ENCODE measurements at places on chromosomes 5 and 9. TPM values are rescaled to one million over a fixed set of nuclear protein-coding genes. Genes with fewer than 3 reads are reported as not detected.

FGD3 gene
- 329 TPM for total RNA-seq

DNA sequence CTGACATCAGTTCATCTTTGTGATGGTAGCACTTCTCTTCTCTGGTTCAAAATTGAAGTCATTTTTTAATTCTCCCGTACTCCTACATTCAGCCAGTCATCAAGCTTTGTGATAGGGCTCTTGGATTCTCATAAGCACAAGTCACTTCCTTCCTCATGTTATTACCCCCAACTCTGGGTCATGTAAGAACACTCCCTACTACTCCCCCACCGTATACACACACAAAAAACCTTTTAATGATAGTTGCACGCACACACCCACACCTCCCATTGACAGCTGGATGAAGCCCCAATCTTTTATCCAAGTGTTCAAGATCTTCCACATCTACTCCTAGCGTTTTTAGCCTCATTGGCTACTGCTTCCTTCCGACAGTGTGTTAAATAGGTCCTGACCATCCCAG lies 16.8 kb downstream of the KDM3B start:
- DNase-seq = no peak

- no peak for DNase-seq
Observed at GRCh38 chr9:136762221-136762691, 2.1 kb downstream of the LCN15 start.

- no peak for DNase-seq
Observed at GRCh38 chr9:94593459-94594345, at the start of gene FBP2. FBP2 (minus strand) TSS chr9:94593824; CDS start chr9:94593726, 98 bp downstream.

DNA sequence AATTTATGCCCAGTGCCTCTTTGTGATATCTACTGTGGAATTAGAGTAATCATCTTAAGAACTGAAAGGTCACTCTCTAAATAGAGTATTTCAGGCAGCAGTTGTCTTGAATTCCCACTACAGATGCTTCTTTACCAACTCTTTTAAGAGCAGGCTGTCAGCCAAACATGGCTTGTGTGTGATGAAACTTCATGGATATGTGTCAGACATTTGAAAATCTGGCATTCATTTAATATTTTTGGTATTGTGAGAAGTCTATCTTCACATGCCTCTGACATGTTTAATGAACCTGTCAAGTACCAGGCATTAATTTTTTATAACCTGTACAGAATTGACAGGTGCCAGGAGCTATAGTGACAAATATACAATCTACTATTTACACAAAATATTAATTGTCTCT lies 318.6 kb downstream of the CDH9 start:
- no peak for DNase-seq

GRCh38 chr9:77764894-77765780 lies 117.0 kb upstream of the GNA14 start:
- DNase-seq = no peak

DPM2 gene
- total RNA-seq = 74.6 TPM

GRCh38 chr9:8071445-8071798 lies 271.8 kb upstream of the DMAC1 start:
- DNase-seq = no peak

DNA sequence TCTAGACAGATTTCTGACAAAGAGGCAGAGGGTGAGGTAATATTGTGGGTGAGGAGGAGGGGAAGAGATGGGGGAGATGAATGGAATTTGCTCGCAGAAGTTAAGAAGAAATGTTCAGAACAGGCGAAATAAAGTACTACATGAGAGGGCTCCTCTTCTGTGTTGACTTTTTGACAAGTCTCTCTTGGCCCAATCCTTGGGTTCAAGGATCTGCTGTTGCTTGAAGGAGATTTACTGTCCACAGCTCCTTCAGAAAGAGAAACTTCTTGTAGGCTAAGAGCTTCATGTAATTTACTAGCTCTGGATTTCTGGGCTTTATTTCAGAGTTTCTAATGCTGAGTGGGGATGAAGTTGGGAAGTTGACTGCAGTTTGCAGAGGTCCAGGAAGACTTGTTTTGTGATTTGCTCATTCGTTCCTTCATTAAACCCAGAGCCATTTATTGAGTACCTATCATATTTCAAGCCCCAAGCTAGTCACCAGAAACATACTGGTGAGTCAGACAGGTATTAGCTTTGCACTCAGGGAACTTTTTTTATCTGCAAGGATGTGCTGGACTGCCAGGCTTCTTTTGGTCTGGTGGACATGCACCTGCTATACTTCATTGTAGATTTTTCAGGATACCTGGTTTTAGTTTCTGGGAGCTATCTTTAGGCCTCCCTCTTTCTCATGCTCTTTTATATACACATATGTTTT lies 402.9 kb upstream of the CLINT1 start:
- DNase-seq = no peak

DNA sequence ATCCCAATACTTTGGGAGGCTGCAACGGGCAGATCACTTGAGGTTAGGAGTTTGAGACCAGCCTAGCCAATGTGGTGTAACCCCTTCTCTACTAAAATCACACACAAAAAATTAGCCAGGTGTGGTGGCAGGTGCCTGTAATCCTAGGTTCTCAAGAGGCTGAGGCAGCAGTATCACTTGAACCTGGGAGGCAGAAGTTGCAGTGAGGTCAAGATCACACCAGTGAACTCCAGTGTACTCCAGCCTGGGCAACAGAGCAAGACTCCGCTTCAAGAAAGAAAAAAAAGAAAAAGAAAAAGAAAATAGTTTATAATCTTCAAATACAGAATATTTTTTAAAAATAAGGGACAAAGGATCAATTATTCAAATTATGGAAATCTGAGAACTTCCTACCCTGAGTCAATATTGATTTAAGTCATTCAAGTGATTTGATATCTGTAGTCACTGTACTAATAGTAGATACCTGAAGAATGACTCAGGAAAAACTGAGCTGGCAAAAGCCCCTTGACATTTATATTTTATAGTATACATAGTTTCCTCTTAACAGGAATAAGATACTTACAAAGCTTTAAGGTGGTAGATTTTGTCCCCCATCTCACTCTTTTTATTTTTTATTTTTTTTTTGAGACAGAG lies 61.8 kb downstream of the PTBP3 start:
- no peak for DNase-seq

GRCh38 chr5:128632264-128632663 lies 94.2 kb upstream of the FBN2 start:
- DNase-seq = no peak

- no peak for DNase-seq
Observed at GRCh38 chr5:41874512-41875060, 4.4 kb upstream of the OXCT1 start.

TRAPPC13 gene
- total RNA-seq = 26.2 TPM

DNA sequence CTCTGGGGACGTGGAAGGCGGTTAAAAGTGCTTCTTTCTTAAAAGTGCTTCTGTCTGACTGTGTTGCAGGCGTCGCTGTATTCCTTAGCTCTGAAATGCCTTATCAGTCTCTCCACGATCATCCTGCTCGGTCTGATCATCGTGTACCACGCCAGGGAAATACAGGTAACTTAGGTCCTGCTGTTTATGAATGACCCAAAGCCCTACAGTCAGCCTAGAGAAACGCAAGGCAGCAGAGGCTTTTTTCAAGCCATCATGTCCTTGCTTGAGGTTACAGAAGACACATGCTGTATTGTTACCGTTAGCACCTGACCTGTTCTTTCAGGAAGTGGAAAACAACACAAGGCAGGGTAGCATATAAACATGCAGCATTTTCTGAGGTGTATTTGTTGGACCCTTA lies 2.0 kb downstream of the KCNN2 start:
- no peak for DNase-seq

- DNase-seq = no peak
Observed at GRCh38 chr9:138074516-138074915, 196.9 kb downstream of the CACNA1B start.

- DNase-seq = no peak
Observed at GRCh38 chr5:29077451-29077850, 2039.1 kb upstream of the CDH9 start.

DNA sequence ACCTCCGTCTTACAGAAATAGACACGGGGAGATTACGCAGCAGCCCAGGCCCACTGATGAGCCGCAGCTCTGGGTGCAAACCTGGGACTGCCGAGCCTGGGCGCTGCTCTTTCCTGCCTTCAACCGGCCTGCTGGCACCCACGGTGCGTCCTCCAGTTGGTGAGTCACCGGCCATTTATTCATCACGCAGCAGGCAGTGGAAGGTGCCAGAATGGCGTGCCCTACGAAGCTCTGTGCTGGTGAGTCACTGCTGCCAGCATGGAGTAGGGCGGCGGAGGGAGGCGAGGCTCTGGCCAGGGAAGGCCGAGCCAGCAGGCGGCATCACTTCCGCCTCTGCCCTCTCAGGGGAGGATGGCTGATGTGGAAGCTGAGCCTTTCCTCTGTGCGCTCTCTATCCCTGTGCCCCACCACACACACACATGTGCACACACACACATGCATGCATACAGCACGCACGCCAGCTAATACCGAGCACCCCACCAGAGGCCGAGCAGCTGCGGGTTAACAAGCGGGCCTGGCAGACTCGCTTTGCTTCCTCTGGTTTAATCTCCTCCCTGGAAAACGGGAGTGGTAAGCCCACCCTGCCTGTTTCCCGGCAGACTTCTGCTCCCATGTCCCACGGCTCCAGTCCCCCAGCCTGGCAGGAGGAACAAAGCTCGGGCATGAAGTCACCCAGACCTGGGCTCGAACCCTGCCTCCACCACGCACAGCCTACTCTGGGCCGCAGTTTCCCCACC lies 39.2 kb downstream of the OLFM1 start:
- no peak for DNase-seq

SHOC1 gene
- total RNA-seq = not detected

- DNase-seq = no peak
Observed at GRCh38 chr5:112202694-112203093, 216.4 kb downstream of the EPB41L4A start.

- no peak for DNase-seq
Observed at GRCh38 chr5:32001707-32002106, 172.4 kb downstream of the GOLPH3 start.

TPPP gene
- 0.16 TPM for total RNA-seq

ARSB gene
- 4.6 TPM for total RNA-seq

FOXD4 gene
- 0.60 TPM for total RNA-seq

DNA sequence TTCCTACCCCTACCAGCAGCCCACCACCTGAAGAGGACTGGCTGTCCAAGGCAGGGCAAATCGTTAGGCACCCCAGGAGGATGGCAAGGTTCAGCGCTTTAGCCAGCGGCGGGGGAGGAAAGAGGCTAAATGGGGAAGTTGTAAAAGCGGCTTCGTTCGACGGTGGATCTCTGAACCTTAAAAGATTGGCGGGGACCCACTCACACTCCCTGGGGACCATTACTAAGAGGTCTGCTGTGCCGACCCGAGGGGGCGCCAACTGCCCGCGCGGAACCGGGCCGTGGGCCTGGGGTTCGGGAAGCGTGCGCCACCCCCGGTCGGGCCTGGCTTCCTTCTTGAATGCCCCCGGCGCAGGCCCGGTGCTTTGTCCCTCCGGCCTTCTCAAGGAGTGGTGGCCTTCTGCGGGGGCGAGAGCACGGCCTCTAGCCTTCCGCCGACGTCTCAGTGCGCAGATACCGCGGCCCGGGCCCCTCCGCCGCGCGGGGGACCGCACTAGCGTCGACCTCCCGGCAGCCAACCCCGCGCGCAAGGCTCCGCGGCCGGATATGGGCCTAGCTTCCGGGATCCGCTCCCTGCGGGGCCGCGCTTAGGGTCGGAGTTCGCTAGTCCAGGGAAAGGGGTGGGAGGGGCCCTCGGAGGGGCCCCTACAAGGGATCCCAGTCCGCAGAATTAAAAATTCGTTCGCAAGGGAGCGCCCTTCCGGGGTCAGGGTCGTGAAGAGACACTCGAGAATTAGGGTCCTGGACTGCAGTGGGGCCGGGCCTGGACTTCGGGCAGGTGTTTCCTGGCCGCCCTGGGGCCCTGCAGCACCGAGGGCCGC lies 10.5 kb downstream of the NR2F1-AS1 start:
- no peak for DNase-seq

DNA sequence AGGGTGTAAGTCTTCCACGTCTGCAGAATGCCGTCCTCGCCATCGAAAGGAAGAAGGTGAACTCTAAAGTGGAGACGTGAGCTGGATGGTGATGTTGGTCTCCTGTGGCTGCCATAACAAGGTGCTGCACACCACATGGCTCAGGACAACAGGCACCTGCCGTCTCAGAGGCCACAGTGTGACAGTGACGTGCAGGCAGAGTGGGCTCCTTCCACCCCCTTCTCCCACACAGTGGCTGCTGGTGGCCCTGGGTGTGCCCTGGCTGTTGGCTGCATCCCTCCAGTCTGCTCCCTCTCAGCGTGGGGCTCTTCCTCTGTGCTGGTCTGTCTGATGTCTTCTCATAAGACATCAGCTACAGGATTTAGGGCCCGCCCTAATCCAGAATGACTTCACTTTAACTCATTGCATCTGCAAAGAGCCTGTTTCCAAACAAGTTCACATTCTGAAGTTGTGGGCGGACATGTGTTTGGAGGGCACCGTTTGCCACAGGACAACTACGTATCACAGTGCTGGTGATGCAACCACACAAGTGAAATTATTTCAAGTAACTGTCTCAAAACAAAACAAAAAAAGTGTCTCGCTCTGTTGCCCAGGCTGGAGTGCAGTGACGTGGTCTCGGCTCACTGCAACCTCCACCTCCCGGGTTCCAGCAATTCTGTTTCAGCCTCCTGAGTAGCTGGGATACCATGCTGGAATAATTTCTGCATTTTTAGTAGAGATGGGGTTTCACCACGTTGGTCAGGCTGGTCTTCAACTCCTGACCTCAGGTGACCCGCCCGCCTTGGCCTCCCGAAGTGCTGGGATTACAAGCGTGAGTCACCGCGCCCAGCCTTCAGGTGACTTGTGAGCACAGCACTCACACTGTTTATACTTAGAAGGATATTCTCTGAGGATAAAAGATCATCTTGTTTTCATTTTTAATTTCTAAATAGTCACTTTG lies 31.2 kb upstream of the CLPTM1L start:
- DNase-seq = no peak

PRELID1 gene
- total RNA-seq = 54.2 TPM

DNA sequence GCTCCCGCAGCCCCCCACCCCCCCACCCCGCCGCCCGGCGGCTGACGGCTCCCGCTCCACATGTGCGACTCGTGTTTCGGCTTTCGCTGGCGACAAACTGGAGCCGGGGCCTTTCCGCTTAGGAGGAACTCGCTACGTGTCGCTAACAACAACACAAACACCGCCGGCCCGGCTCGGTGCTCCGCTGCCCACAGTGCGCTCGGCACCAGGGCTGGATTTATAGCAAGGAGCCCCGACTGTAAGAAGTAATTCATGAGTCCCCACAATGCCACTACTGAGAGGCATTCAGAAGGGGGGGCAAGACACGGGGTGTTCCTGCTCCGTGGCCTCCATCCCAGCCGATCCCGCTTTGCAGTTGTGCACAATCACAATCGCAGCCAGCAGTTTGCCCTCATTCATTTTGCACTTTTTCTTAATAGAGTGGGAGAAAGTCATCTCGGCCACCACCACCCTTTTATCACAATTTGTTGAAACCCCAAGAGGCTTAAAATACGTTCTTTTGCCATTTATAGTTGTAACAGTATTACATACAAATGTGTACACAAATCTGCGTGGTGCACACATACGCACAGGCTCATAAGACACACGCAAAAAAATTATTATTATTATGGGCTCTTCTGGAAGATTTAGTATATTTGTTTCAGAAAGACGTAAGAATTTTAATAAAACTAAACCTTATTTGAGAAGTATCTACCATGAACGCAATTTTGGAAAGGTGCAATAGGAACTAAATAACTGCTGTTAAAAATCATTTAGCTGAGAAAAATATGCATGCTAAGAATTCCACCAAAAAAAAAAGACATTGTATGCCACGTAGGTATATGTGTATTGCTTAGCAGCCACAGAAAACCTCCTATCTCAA lies 48.1 kb downstream of the EBF1 start:
- DNase-seq = no peak

GRCh38 chr5:7902201-7902600 lies 33.3 kb downstream of the MTRR start:
- DNase-seq = no peak

FBXW2 gene
- 76.9 TPM for total RNA-seq

Measured in naive thymus-derived CD8-positive, alpha-beta T cell (primary cell).